ENCODE measurements at places on chromosomes 6 and 20.

GRCh38 chr6:155335265-155335664, 21.0 kb upstream of the TFB1M start:
- DNase-seq, result no peak

- no peak for DNase-seq
Measured at GRCh38 chr6:3627956-3628835, 123.3 kb downstream of the PXDC1 start.

DNA sequence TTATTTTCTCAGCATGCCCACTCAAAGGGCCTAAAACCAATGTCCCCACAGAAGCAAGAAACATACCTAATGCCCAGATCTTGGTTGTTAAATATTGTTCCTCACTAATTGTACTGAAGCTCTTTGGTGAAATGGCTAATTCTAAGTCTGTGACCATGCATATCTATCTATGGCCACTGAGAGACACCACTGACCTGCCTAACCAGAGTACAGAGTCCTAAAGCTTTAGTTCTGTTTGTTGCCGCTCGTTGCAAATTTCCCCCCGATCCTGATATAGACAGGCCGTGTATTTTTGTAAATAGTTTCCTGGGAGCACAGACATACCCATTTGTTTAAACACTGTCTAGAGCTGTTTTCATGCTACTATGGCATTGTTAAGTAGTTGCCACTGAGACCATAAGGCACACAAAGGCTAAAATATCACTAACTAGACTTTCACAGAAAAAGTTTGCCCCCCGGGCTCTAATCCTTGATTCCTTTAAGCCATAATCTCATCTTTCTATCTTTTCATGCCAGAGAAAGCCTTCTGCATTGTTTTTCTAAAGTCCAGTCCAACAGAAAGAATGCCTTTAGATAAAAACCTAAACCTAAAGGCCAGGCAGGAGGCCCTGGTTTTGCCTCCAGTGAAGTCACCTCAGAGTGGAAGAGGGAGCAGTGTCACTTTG, 48.7 kb downstream of the DNAAF9 start:
- no peak for DNase-seq

DNA sequence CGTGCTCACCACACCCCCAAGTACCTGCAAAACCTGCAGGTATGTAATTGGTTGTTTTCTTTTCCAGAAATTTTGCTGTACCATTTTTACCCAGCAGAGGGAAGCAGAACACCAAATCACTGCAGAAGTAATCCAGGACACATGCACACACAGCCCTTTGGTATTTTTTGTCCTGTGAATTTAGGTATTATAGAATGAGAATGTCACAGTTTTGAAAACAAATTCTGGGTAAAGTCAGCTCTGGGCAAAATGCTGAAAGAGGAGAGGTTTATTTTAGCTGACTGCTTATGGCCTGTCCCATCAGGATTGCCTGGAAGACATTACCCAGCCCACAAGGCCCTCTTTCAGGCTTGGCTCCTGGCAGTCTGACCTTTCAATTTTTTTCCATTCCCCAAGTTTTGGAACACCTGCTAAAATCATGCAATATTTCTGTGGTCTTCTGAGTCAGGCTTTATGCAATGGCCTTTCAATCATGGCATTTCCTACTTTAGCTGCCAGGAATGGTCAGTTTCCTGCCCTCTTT, 3.5 kb upstream of the EFHC1 start:
- peak; percentile 71 for DNase-seq

GRCh38 chr6:163460307-163460782, 45.8 kb downstream of the QKI start:
- DNase-seq, result peak; percentile 80

GRCh38 chr6:133512410-133513016, 271.4 kb downstream of the EYA4 start:
- peak; percentile 66 for DNase-seq

GRCh38 chr6:135254471-135254870, 73.4 kb downstream of the MYB start:
- no peak for DNase-seq

- DNase-seq, result no peak
Measured at GRCh38 chr6:97275804-97276203, 7.2 kb downstream of the MMS22L start.

GRCh38 chr20:50388733-50389437, 121.3 kb upstream of the PTPN1 start:
- no peak for DNase-seq

GRCh38 chr6:137903933-137904821, 37.1 kb downstream of the TNFAIP3 start:
- no peak for DNase-seq

- no peak for DNase-seq
Measured at GRCh38 chr6:45757443-45758130, 258.1 kb downstream of the CLIC5 start.

DNA sequence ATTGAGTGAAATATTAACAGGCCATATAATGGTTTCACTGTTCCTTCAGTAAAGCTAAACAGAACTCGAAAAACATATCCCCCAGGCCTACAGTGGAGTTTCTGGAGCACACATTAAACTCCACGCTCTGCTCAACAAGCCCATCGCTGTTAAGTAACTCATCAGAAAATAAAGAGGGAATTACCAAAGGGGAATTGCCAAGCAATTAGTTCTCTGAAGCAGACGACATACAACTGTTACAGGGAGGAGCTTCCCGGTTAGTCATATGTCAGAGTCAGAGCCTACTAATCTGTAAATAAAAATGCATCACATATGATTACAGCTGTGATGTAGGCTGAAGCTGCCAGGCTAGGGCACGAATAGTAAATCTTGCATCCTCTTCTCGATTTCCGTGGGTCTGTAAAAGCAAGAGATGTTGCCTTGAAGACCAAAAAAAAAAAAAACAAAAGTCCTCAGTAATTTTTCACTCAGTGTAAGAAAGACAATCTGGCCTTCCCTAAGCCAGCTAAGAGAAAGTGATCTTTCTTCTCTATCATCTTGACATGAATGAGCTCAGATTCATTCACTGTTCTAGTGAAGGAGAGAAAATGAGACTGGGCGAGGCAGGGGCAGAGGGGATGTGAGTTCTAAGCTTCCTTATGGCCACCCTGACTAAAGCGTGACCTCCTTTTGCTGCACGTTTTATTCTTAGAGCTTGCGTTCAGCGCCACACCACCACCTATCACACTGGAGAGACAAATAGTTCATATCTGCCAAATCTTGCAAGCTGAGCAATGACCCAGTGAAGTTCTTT, 13.8 kb downstream of the ATXN1 start:
- DNase-seq, result peak; percentile 61

DNA sequence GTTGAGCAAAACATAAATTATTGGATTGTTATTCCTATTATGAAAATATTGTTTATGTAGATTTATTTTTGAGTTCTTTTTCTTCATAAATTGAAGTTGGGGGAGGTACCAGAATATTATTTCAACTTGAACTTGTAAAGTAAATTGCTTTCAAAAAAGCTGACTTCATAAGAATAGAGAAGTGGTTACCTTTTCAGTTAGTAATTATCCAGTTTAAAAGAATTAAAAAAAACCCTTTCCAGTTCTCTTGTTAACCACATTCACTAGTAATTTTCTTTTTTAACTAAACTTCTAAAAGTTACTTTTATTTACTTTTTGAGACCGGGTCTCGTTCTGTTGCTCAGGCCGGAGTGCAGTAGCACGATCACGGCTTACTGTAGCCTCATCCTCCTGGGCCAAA, 124.3 kb downstream of the CDKAL1 start:
- DNase-seq, result no peak

DNA sequence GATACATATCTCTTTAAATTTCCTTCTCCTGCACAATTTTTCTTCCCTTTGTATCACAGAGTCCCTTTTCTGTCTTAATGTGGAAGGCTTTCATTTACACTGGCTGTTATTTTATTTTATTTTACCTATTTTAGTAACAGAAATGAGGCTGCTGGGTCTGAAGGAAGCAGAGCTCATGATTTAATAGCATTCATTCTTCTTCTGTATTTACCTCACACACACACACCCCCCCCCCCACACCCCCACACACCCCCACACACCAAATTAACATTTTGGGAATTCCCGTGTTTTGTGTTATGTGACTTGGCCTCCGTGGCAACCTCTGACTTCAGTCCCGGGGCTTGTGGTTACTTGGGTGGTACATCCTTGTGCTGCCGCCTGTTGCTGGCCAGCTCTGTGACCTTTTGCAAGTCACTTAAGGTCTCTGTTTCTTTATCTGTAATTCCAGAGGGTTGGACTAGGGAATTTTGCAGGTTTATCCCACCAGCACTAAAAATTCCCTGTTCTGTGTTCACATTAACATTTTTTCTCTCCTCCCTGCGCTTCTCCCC, 108.8 kb downstream of the TIAM2 start:
- no peak for DNase-seq

DNA sequence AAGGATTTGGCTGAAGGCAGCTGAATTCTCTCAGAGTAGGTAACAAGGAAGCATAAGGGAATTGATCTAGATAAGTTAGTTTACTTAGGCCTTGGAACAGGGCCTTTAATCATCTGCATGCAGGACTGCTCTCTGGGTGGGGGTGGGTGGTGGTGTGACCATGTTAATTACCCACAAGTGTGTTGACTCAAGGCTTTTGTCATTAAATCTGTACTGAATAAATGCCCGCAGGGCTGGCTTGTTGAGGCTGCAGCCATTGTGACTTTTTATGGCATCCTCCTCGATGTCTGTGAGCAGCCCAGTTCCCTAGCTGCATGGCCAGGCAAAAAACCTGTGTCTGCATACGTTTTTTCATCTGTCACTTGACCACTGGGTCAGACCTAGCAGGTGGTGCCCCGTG, 63.5 kb upstream of the ASCC3 start:
- no peak for DNase-seq

- no peak for DNase-seq
Measured at GRCh38 chr20:33013701-33014326, 6.3 kb downstream of the BPIFB2 start.

- peak; percentile 14 for DNase-seq
Measured at GRCh38 chr20:34328928-34329677, 25.9 kb upstream of the AHCY start.

DNA sequence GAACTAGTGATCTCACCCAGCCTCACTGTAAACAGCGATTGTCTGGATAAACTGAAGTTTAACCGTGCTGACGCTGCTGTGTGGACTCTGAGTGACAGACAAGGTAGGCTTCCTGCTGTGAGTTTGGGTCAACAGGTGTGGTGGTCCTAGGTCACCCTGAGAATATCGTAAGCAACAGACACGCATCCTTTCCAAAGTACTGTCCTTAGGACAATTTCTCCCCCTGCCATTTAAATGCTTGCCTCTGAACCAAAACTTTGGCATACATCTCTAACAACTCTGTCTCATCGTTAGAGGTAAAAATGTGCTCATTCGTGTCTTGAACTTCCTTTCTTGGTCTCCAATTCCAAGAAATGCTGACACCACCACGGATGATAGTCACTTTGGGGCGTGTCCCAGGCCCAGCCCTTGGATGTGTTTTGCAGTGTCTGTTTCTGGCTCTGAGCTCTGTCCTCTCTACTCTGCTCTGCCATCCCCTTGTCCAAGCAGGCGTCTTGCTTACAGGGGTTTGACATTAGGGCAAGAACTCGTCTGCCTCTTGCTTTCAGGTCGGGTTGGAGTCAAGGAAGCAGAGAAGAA, 95.5 kb downstream of the EYA2 start:
- no peak for DNase-seq

GRCh38 chr20:20731000-20731944, 18.8 kb upstream of the RALGAPA2 start:
- peak; percentile 22 for DNase-seq

GRCh38 chr6:151209071-151209831, 30.5 kb upstream of the AKAP12 start:
- DNase-seq, result peak; percentile 30

GRCh38 chr20:37567671-37568588, 40.3 kb upstream of the BLCAP start:
- peak; percentile 4 for DNase-seq

DNA sequence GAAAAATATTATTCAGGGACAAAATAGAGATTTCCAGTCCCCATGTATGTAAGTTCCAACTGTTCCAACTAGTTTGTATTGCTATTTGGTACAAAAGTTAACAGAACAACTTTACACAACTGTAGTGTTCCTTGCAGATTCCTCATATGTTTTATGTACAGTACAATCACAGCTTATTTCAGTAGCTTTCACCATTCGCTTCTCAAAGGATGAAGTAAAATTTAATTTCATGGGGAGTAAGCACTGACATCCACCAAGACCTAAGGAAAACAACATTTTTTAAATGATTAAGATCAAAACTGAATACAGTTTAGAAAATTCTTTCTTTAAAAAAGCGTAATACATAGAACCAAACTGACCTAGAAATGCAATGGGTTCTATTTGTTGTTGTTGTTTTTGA, 24.6 kb downstream of the ZNF217 start:
- no peak for DNase-seq

GRCh38 chr6:165770397-165771082, 107.5 kb upstream of the PDE10A start:
- no peak for DNase-seq

GRCh38 chr20:36663031-36663430, 17.0 kb upstream of the SLA2 start:
- no peak for DNase-seq

Measured in astrocyte of the spinal cord (primary cell).